ENCODE measurements at places on chromosomes 13 and 19. TPM values are rescaled to one million over a fixed set of nuclear protein-coding genes. Genes with fewer than 3 reads are reported as not detected.

GRCh38 chr13:110454956-110455355 lies 106.6 kb downstream of the RAB20 start:
- no peak for DNase-seq
- no peaks in the 10 kb centered on the region for H3K36me3 ChIP-seq
- peaks cover 3% of the 10 kb centered on the region for H3K4me1 ChIP-seq
- H3K4me3 ChIP-seq, result no peak overlapping the region
- peaks cover 18% of the 10 kb centered on the region for H3K27me3 ChIP-seq

RAVER1 gene
- total RNA-seq, result 90.8 TPM

GRCh38 chr19:40225440-40226305 lies 816 bp downstream of the CCNP start:
- no peak overlapping the region for H3K27ac ChIP-seq
- H3K27me3 ChIP-seq, result peaks cover 48% of the 10 kb centered on the region
- no peak for DNase-seq

- peaks cover 1% of the 10 kb centered on the region for H3K4me1 ChIP-seq
- H3K4me3 ChIP-seq, result no peak overlapping the region
- H3K27ac ChIP-seq, result no peak overlapping the region
- no peak for DNase-seq
- no peaks in the 10 kb centered on the region for H3K36me3 ChIP-seq
Measured at GRCh38 chr19:51024924-51025323, 1.5 kb downstream of the KLK11 start.

DNA sequence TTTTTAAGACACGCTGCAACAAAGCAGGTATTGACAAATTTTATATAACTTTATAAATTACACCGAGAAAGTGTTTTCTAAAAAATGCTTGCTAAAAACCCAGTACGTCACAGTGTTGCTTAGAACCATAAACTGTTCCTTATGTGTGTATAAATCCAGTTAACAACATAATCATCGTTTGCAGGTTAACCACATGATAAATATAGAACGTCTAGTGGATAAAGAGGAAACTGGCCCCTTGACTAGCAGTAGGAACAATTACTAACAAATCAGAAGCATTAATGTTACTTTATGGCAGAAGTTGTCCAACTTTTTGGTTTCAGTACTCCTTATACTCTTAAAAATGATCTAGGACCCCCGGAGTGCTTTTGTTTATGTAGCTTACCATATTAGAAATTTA lies 1.2 kb downstream of the BRCA2 start:
- H3K36me3 ChIP-seq, result peaks cover 39% of the 10 kb centered on the region
- H3K27ac ChIP-seq, result no peak overlapping the region
- peaks cover 9% of the 10 kb centered on the region for H3K4me1 ChIP-seq

C19orf73 gene
- 2.0 TPM for total RNA-seq

DNA sequence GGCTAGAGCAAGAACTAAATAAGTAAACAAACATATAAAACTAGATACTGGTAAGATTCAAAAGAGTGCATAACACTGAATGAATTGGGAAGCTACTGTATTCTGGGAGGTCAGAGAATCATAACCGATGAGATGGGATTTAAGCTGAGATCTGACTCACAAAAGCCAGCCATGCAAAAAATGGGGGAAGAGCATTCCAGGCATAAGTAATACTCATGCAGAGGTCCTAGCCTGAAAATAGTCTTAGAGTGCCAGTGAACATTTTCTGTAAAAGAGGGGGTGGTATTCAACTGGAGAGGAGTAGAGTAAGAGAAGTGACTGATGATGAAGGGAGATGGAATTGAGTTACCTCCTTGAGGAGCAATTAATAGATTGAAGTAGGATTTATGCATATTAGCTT lies 872.0 kb upstream of the GPC6 start:
- no peak overlapping the region for H3K4me3 ChIP-seq
- no peaks in the 10 kb centered on the region for H3K4me1 ChIP-seq
- DNase-seq, result no peak
- no peaks in the 10 kb centered on the region for H3K36me3 ChIP-seq
- no peak overlapping the region for H3K27ac ChIP-seq

DNA sequence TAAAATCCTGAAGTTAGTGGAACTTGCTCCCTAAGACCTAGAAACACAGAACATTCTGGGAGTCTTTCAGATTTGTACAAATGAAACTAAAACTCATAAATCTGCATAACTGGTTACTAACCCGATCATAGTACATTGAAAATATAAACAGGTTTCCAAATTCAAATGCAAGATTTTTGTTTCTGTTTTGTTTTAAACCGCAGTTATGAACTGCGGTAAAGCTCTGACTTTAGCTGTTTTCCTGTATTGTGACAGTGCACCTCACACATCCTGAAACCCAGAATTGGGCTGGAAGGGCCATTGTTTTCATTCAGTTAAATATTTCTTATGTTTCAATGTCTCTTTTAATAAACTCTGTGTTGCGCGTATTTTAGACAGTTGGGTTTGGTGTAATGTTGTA lies 204.7 kb downstream of the SHISA2 start:
- H3K4me1 ChIP-seq, result peaks cover 25% of the 10 kb centered on the region
- no peak for DNase-seq

- H3K4me3 ChIP-seq, result no peak overlapping the region
- no peak overlapping the region for H3K27ac ChIP-seq
- H3K4me1 ChIP-seq, result no peaks in the 10 kb centered on the region
- no peak for DNase-seq
Measured at GRCh38 chr13:44417446-44417845, 43.8 kb downstream of the SERP2 start.

DNA sequence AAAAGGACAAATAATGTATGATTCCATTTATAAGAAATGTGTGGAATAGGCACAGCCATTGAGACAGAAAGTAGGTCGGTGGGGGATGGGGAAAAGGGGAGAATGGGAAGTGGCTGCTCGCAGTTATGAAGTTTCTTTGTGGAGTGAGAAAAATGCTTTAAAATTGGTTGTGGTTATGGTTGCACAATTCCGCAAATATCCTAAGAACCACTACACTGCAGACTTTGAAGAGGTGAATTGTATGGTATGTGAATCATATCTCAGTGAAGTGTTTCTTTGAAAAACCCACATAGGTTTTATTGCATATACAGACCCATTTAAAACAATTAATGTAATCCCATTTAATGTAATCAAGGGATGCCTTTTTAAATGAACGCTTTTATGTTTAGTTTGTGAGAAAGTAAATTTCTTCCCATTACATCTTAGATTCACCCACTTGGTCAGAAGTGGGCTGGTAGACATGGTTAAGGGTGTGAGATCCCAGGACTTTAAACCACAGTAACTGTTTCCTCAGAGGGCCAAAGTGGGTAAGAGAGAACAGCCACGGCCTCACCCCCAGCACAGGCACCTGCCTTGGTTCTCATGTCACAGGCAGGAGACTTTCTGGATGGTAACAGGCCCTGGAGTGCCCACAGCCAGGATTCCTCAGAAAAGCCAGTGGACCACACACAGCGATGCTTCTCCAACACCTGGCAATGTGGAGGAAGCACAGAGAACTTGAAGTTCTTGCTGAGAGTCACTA lies 119.3 kb upstream of the GJB6 start:
- H3K27me3 ChIP-seq, result no peaks in the 10 kb centered on the region
- H3K4me3 ChIP-seq, result no peak overlapping the region
- H3K36me3 ChIP-seq, result no peaks in the 10 kb centered on the region
- DNase-seq, result no peak
- peaks cover 7% of the 10 kb centered on the region for H3K4me1 ChIP-seq

DNA sequence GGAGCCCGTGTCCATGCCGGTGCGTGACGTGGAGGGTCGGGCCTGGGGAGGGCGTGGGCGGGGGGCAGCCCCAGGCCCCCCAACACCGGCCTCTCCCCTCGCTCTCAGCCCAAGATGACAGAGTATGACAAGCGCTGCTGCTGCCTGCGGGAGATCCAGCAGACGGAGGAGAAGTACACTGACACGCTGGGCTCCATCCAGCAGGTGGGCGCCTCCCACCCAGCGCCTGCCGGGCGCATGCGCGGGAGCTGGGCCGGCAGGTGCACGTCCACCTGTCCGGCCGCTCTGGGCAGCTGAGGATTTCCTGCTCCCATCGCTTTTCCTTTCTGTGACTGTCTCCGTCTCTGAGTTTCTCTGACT lies 49.8 kb downstream of the VAV1 start:
- H3K27ac ChIP-seq, result no peak overlapping the region
- H3K4me1 ChIP-seq, result peaks cover 5% of the 10 kb centered on the region
- no peak for DNase-seq
- H3K27me3 ChIP-seq, result no peaks in the 10 kb centered on the region
- peaks cover 66% of the 10 kb centered on the region for H3K36me3 ChIP-seq
- H3K4me3 ChIP-seq, result no peak overlapping the region

BRSK1 gene
- 4.1 TPM for total RNA-seq

LRRC4B gene
- total RNA-seq, result not detected

DNA sequence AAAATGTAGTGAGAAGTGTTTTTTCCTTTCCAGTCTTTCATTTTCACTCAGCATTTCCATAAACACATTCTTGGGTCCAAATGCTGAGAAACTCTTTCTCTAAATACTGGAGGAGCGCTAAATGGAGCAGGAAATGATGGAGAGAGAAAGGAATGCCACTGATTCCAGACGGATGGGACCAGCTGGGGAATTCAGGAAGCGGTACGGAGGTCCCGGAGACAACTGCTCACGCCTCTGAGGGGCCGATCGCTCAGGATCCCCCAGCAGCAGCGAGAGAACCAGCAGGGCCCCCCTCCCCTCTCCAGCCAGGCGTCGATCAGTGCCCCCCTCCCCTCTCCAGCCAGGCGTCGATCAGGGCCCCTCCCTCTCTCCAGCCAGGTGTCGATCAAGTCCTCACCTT lies 13.2 kb downstream of the RASA3 start:
- H3K4me1 ChIP-seq, result peaks cover 81% of the 10 kb centered on the region
- H3K27me3 ChIP-seq, result no peaks in the 10 kb centered on the region
- peaks cover 25% of the 10 kb centered on the region for H3K36me3 ChIP-seq
- H3K4me3 ChIP-seq, result peak overlapping the region; percentile 45

LIG4 gene
- total RNA-seq, result 6.0 TPM

DNA sequence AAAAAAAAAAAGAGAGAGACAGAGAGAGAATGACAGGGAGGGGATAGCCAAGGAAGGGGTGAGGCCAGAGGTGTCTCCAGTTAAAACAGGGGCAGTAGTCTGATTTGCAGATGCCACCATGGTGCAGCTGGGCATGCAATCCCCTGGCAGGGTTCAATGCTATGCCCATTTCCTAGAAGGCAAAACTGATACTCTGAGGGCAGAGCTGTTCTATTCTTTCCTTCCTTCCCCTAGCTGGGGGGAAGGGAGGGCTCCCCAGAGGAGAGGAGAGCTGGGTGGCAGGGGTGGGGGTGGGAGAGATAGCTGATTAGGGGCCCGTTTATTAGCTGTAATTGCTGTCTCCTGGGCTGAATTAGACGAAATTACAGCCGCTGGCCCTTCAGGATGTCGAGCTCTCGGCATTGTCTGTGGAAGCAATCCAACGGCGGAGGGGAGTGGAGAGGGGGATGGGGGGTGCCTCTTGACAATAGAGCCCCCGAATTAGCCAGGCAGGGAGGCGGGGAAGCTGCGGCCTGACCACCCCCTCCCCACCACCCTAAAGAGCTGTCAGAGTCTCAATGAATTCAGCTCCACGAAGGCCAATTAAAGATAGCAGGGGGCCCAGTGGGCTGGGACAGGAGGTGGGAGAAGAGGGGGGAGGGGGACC lies 14.4 kb upstream of the DPP9 start:
- H3K4me3 ChIP-seq, result no peak overlapping the region
- DNase-seq, result no peak
- H3K36me3 ChIP-seq, result no peaks in the 10 kb centered on the region
- no peak overlapping the region for H3K27ac ChIP-seq

USE1 gene
- total RNA-seq, result 24.5 TPM

DNA sequence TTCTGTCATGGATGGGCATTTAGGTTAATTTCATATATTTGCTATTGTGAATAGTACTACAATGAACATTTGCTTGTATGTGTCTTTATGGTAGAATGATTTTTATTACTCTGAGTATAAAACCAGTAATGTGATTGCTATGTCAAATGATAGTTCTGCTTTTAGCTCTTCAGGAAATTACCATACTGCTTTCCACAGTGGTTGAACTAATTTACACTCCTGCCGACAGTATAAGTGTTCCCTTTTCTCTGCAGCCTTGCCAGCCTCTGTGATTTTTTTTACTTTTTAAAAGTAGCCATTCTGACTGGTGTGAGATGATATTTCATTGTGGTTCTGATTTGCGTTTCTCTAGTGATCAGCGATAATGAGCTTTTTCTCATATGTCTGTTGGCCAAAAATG lies 6.5 kb downstream of the SIGLEC7 start:
- H3K4me1 ChIP-seq, result no peaks in the 10 kb centered on the region
- no peak overlapping the region for H3K4me3 ChIP-seq

ZNF497 gene
- total RNA-seq, result 1.5 TPM

- peaks cover 6% of the 10 kb centered on the region for H3K27me3 ChIP-seq
- no peak overlapping the region for H3K27ac ChIP-seq
- no peaks in the 10 kb centered on the region for H3K4me1 ChIP-seq
- H3K36me3 ChIP-seq, result no peaks in the 10 kb centered on the region
Measured at GRCh38 chr19:48553676-48554384, 1.9 kb downstream of the SULT2B1 start.

DNA sequence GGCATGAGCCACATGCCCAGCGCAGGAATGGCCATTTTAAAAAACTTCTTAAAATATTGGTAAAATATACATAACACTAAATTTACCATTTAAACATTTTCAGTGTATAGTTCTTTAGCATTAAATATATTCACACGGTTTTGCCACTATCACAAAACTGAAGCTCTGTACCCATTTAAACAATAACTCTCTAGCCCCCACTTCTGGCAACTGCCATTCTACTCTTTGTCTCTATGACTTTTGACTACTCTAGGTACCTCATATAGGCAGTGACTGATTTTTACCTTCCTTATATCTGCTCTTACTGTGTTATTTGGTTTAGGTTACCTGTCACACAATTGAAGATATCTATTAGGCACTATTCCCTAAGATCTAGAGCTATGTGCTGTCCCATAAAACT lies 2.3 kb upstream of the KBTBD7 start:
- no peak overlapping the region for H3K4me3 ChIP-seq
- peaks cover 13% of the 10 kb centered on the region for H3K36me3 ChIP-seq
- peaks cover 36% of the 10 kb centered on the region for H3K4me1 ChIP-seq
- no peaks in the 10 kb centered on the region for H3K27me3 ChIP-seq
- DNase-seq, result no peak
- no peak overlapping the region for H3K27ac ChIP-seq

DNA sequence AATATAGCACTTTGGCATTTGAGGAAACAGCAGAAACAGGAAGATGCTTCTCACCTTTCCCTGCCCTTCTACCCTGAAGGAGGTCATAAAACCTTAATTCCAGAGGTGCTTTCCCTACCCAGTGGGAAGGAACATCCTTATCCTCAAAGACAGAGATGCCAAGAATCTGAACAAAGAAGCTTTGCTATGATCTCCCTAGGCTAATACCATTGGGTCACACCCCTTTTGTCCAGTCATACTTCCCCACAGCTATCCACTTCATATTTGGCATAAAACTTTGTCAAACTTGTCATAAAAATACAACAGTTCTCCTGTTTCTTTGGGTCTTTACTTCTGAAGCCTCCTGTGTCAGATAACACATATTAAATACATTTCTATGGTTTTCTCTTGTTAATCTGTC lies 21.7 kb upstream of the RXFP2 start:
- H3K4me1 ChIP-seq, result no peaks in the 10 kb centered on the region
- no peak overlapping the region for H3K4me3 ChIP-seq
- H3K27me3 ChIP-seq, result peaks cover 22% of the 10 kb centered on the region
- DNase-seq, result no peak

GRCh38 chr13:35832551-35832950 lies 298.6 kb downstream of the DCLK1 start:
- H3K4me3 ChIP-seq, result no peak overlapping the region
- H3K36me3 ChIP-seq, result no peaks in the 10 kb centered on the region
- H3K27ac ChIP-seq, result no peak overlapping the region
- DNase-seq, result no peak
- peaks cover 3% of the 10 kb centered on the region for H3K27me3 ChIP-seq
